GM03348 (cell line): ENCODE measurements at places on chromosomes 12 and 14.

DNA sequence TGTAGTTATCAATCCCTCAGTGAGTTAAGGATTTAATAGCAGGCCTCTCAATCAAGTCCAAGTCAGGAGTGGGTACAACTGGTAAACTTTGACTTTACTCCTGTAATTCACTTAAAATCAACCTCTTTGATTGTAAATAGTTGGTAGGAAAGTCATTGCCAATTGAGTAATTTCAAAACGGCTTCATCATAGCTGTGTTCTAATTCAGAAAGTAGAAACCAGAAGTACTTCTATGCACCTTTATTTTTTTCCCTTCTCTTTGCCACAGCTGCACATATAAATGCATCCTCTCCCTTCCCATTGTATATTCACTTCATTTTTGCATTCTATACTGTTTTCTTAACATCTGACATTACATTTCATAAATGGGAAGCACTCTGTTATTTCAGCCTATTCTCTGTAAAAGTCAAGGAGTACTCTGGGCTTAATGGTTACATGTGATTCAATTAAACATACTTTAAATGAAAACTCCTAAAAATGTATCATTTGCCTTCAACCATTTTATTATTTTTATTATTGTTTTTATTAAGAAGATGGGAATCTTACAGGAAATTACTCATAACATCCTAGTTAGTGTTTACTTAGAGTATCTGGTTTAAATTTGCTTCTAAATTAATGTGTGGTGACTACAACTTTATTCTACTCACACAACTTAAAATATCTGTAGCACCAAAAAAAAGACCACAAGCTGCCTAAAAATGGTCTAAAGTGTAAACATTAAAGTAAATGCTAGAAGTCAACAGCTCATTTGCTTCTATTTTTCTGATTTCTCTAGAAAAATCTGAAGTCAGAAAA lies 171.2 kb downstream of the CEP128 start:
- DNase-seq = peak; percentile 9

- peak; percentile 95 for DNase-seq
Observed at GRCh38 chr12:132559652-132560363, 50.6 kb downstream of the LRCOL1 start.

DNA sequence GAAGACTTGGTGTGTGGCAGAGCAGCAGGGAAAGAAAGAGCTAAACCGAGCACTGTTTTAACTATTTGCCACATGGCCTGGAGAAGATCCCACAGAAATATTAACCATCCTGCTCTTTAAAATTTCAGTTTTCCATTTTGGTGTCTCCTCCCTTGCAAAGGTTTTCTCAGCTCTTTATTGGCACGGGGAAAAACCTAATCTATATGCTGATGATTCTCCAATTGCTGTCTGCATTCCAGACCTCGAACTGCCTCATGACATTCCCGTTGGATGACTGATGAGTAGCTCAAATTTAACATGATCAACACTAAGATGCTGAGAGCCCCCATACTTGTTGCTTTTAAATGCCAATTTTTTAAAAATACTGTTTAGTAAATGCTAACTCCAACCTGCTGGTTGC lies 115.0 kb downstream of the EMP1 start:
- no peak for DNase-seq

GRCh38 chr14:34355584-34356263 lies 106.3 kb downstream of the SPTSSA start:
- DNase-seq = peak; percentile 46

DNA sequence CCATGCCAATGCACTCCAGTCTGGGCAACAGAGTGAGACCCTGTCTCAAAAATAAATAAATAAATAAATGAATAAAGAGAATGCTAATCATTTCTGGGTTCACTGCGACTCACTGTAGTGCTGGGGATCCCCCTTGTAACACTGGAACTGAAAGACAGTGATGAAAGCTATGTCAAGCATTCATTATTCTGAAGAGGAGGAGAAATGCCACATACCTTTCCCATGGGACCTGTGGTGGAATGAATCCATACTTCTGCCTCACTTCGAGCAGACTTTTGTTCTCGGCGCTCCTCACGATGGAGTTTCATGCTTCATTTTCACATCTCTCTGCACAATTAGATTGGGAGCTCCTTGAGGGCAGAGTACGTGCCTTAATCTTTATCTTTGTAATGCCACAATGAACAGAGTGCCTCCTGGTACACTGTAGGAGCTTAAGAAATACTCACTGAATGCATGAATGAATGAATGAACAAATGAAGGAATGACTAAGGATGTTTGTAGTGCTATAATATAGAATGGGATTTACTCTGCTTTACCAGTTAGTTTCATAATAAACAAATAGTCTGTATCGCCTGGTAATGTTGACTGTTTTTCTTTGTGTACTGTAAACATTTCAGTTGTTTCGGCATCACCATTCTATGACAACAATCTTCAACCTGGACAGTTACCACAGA lies 45.8 kb downstream of the DRAM1 start:
- no peak for DNase-seq

DNA sequence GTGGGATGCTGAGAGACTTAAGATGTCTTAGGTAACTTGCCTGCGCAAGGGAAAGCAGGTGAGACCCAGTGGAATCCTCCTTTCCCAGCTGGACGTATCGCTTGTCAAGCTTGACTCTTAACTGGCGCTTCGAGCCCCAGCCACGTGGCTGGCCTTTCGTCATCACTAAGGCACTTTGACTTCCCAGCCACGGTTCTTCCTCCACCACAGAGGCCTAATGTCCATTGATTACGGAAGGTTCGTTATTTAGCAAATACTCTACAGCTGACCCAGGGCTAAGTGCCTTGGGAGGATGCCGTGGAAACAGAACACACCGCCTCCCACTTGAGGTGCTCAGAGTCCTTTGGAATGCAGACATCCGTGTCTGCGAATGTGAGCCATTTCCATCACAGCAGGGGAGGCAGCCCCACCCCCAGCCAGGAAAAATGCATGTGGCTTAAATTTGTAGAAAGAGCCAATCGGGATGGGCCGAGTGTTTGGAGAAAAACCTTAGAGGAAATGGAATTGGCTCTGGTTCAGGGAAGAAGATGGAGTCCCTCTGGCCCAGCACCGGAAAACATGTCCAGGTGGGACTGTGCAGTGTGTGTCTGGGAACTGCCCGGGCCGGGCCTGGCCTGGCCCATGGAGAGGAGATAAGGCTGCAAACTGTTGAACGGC lies 115.7 kb downstream of the PLXNC1 start:
- no peak for DNase-seq

GRCh38 chr12:106956048-106956578 lies 406 bp downstream of the TMEM263 start:
- peak; percentile 83 for DNase-seq

DNA sequence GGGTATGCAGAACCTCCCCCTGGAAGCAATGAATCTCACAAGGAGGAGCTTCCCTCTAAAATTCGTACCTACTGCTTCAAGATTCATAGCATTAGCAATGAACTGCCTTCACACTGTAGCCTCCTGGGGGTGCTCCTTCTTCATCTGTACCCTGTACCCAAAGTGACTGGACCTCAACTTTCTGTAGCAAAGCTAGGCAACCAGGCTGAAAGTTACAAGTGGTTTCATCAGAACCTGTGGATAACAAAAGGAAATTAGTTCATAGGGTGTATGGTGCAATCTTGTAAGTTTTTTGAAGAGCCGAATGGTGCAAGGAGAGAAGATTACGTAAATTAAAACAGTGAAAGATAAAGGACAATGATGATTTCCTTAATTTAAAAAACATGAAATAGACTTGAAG lies 1541.7 kb upstream of the FLRT2 start:
- no peak for DNase-seq

GRCh38 chr12:53413485-53414204 lies 10.0 kb upstream of the AMHR2 start:
- DNase-seq = peak; percentile 20

DNA sequence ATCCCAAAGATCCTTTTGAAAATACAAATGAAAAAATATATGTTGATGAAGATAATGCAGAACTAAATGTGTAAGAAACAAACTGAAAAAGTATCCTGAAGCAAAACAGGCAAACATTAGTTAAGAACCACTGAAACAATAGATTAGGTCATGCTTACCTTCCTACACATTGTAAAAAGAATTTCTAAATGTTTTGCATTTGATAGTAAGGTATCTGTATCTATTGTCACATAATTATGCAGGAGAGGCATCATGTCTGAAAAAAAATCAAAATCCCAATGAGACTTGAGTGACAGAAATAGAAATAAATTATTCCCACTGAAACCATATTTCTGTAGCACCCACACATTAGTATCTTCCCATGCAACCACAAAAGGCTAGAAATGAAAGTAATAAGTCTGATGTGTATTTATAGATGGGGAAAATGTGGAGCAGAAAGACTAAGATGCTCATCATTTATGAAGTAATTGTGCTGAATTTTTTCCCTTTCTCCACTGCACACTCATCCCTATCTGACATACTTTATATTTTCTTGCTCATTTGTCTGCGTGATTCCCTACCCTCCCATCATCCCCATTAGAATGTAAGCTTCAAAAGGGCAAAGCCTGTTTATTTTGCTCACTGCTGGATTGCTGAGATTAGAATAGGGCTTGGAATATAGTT lies 43.5 kb downstream of the IPO8 start:
- DNase-seq = no peak

GRCh38 chr12:68823696-68824095 lies 15.7 kb downstream of the MDM2 start:
- DNase-seq = no peak

GRCh38 chr12:82745063-82745674 lies 58.5 kb downstream of the TMTC2 start:
- DNase-seq = no peak

DNA sequence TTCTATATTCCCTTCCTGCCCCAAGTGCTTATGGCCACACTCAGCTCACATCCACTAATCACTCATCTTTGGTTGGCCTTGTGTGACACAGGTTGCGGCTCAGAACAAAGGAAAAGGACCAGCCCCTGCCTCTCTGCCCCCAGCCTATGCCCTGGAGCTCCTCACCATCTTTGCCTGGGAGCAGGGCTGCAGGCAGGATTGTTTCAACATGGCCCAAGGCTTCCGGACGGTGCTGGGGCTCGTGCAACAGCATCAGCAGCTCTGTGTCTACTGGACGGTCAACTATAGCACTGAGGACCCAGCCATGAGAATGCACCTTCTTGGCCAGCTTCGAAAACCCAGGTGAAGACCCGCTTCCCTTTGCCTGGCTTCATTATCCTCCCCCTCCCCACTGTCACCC lies 15.8 kb upstream of the OAS2 start:
- no peak for DNase-seq

DNA sequence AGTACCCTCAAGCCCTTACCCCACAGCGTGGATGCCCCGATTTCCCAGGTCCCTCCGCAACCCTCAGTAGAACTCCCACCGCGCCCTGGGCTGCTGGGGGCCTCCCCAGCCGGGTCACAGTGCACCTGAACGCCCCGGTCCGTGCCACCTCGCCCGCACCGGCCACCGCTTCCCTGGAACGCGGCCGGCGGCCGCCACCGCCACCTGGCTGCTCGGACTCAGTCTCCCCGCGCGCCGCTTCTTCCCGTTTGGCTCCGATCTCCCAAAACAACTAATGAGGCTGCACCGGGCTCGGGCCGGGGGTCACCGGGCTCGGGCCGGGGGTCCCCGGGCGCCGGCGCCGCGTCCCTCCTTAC lies 1.0 kb downstream of the ITPK1 start:
- no peak for DNase-seq

DNA sequence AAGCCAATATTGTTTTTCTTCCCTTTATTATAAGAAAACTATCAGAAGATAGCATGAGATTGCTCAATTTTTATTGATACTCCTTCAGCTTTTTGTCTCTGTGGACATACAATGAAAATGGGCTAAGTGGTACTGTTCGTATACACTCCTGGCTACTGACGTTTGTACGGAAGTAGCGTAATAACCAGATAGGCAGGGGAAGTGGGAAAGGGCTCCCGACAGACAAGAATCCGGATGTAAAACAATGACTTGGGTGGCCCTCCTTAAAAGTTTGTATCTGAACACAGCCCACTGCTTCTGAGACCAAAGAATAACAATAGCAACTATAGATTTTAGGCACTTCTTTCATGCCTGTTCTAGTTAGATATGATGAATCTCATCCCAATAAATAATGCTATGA lies 99.6 kb downstream of the RPS6KA5 start:
- DNase-seq = no peak

- DNase-seq = no peak
Observed at GRCh38 chr12:123367511-123367910, 2.9 kb upstream of the SBNO1 start.

DNA sequence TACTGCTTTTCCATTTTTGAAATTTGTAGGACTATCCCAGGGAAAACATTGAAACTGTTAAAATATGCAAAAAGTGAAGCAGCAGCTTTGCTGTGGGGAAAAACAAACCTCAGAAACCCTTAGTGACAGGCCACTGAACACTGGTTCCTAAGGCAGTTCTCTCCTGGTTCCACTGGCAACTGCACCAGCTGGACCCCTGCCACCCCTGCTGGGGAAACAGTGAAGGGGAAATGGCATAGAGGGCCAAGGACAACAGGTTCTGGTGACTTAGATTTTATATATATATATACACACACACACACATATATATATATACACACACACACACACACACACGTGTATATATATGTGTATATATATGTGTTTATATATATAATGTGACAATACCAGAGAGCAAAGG lies 16.2 kb upstream of the KRT7 start:
- DNase-seq = no peak

GRCh38 chr12:47867495-47867941 lies 37.3 kb downstream of the VDR start:
- DNase-seq = peak; percentile 81

GRCh38 chr12:47808050-47808449 lies 11.7 kb downstream of the HDAC7 start:
- DNase-seq = peak; percentile 36

- DNase-seq = no peak
Observed at GRCh38 chr12:27550653-27550975, 26.6 kb downstream of the PPFIBP1 start.

- no peak for DNase-seq
Observed at GRCh38 chr14:72084935-72085334, 152.7 kb downstream of the RGS6 start.

DNA sequence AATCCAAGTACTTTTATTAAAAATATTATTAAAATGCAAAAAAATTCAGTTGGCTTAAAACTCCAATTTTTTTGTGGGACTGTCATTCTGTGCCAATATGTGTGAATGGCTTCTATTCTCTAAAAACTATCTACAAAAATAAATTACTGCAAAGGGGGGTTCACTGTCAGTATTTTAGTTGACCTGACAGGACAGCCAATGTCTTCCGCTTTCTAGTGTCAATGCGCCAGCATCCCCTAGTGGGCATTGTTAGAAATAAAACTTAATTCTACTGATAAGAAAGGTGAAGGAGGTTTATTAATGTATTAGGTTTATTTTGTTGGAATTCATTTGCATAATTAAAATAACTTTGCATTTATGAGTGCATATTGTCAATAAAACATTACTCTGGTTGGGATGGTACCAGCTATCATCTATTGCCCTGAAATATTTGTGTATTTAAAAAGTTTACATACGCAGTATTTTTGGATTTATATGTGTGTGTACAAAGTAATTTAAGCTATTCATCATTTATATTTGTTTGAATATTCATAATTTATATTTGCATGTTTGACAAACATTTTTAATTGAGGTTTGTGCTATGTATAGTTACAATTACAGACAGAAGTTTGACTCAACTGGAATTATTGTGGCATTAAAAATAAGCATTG lies 527.2 kb downstream of the FLRT2 start:
- peak; percentile 33 for DNase-seq
